ENCODE measurements at places on chromosomes 2 and 18.

- DNase-seq, result no peak
Observed at GRCh38 chr2:152050341-152050740, 48.5 kb downstream of the CACNB4 start.

GRCh38 chr2:215796140-215796855, 217.1 kb downstream of the MREG start:
- no peak for DNase-seq

DNA sequence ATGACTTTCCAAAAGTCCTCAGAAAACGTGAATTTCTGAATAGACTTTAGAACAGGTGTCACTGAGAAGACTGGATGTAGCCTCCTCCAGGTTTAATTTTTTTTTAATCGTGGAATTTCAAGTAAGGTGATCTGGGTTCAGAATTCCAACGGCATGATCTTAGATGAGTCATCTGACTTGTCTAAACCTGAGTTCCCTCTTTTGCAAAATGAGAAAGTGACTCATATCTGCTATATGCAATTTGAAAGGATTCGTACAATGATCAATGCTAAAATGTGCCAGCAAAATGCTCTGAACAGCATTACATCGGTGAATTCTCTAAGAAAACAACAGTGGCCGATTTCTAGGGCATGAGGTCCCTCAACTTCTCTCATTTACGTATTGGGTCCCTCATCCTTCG, 69.1 kb upstream of the ZNF516 start:
- no peak for DNase-seq

- DNase-seq, result no peak
Observed at GRCh38 chr2:169260246-169260645, 102.1 kb downstream of the LRP2 start.

GRCh38 chr2:119195887-119196286, 27.7 kb upstream of the STEAP3 start:
- no peak for DNase-seq

DNA sequence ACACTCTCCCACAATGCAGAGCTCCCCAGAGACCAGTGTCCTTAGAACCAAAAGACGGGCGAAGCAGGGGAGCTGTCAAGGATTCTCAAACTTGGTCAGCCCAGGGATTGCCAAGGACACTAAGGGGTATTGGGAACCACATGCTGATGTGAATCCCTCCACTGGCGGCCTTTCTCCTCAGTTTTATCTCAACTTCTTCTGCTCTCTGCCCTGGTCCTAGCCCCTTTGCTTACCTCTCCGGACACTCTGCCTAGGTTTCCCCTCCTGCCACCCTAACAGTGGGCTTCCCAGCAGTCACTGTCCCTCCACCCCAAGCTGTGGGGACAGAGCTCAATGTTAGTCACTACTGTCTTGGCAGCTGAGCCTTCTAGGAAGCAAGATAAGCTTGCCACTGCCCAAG, 61.1 kb downstream of the POLR1A start:
- no peak for DNase-seq

DNA sequence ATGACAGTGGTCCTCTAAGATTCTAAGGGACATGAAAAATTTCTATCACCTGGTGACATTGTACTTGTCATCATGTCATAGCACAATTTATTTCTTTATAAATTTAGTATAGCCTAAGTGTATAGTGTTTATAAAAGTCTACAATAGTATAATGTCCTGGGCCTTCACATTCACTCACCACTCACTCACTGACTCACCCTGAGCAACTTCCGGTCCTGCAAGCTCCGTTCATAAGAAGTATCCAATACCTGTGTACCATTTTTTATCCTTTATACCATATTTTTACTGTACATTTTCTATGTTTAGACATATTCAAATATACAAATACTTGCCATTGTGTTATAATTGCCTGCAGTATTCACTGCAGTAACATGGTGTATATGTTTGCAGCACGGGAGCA, 72.8 kb upstream of the DSEL start:
- no peak for DNase-seq

GRCh38 chr2:106859498-106859897, 26.5 kb downstream of the ST6GAL2 start:
- no peak for DNase-seq

GRCh38 chr2:191109888-191110287, 40.9 kb downstream of the STAT4 start:
- DNase-seq, result no peak

DNA sequence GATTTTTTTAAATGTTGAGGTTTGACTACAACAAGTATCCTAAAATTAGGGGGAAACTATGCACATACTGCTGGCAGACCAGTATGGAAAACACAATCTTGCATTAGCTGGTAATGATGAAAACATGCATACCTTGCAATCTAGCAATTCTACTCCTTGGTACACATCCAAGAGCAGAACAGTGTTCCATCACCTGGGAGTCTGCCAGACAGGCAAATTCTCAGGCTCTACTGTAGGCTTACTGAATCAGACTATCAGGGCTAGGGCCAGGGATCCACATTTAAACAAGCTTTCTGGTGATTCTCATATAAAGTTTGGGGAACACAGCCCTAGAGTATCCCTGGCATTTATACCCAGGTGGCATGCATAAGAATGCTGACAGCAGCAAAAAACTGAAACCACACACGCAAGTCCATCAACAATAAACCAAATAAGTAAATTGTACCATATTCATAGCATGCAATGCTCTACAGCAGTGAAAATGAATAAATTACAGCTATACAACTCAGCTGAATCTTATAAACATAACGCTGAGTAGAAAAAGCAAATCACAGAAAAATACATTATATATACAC, 13.6 kb downstream of the CDH2 start:
- DNase-seq, result peak; percentile 37

DNA sequence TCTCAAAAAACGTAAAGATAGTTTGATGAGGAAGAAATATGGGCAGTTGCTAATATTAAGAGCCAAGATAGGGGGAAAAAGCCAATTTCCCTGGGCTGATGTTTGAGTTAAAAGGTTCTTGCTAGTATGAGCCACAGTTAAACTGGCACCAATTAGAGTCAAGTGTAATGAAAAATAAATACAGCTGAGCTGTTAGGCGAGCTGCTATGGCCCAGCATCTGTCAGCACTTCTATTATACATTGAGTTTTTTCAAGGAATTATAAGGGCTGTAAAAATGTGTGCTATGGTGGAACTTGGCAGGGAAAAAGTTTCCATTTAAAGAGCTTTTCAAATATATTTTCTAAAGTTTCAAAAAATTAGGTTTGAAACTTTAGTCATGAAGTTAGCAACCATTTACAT, 279.6 kb downstream of the CYRIA start:
- DNase-seq, result no peak

GRCh38 chr2:21261591-21261990, 137.8 kb downstream of the TDRD15 start:
- DNase-seq, result no peak

- DNase-seq, result no peak
Observed at GRCh38 chr2:16645775-16646559, 19.7 kb downstream of the CYRIA start.

- no peak for DNase-seq
Observed at GRCh38 chr2:162524192-162524591, 180.3 kb downstream of the GCA start.

DNA sequence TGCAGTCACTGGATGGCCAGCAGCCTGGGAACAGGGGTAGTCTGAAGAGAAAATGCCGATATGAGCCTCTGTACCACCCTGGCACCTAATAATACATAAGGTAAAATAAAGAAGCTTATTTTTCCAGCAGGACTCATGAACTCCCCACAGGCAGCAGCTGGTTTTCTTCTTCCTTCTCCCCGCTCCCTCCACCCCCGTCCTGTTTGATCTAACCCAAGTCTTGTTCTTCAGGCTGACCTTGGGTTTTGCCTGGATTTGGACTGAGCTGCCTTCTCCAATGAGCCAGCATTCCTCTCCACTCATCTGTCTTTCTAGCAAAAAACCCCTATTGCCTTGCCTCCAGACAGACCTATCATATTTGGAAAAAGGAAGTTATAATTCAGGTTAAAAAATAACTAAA, 111.8 kb downstream of the CELF4 start:
- DNase-seq, result no peak

DNA sequence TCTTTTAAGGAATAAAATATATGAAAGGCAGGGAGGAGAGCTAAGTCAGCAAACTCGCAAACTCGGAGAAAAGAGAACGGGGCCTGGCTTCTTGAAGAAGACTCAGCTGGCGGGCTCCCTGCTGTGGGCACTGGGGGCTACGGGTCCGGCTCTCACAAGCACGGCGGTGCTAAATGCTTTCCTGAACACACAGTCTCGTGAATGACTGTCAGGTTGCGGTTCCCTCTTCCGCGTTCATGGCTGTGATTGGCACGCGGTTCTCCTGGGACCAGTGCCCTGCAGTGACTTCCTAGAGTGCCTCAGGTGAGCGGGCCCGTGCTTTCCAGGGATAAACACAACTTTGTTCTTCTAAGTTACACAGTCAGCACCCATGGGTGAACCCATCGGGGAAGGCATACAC, 208.4 kb downstream of the HDAC4 start:
- peak; percentile 3 for DNase-seq

- no peak for DNase-seq
Observed at GRCh38 chr2:160726046-160726445, 232.4 kb upstream of the RBMS1 start.

DNA sequence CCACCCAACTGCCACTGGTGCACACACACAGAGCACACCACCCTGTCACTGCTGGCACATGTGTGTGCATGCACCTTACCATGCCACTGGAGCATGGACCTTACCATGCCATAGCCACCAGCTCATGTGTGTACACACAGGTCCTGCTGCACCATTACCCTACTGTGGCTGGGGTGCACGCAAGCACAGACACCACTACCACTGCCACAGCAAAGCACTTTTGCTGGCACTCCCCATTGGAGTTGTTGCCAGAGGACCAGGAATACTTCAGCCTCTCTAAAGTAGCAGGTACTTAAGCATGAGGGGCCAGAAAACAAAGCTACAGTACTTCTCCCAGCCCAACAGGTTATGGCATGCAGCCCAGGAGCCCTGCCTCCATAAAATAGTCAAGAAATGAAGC, 404.8 kb downstream of the MBD2 start:
- DNase-seq, result no peak

GRCh38 chr2:240191001-240191400, 50.5 kb upstream of the OTOS start:
- no peak for DNase-seq

GRCh38 chr2:134197445-134197844, 56.4 kb upstream of the MGAT5 start:
- no peak for DNase-seq

GRCh38 chr18:73514449-73514848, 633.2 kb downstream of the FBXO15 start:
- DNase-seq, result no peak

DNA sequence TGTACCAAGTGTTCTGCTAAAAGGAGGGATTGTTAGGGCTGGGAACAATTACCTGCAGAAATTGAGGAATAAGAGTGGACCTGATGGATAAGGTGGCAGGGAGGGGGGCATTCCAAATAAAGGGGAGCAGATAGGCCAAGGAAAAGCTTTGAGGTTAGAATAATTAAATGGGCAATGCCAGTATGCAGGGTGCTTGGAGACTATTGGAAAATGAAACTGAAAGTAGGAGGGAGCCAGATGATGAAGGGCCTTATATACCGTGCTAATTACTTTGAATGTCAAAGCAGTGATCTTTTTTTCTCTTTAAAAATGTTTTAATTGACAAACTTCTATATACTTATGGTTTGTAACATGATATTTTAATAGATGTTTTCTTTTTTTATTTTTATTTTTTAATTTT, 42.9 kb downstream of the MMADHC start:
- DNase-seq, result no peak

GRCh38 chr2:140063356-140063755, 1283.2 kb upstream of the NXPH2 start:
- no peak for DNase-seq

DNA sequence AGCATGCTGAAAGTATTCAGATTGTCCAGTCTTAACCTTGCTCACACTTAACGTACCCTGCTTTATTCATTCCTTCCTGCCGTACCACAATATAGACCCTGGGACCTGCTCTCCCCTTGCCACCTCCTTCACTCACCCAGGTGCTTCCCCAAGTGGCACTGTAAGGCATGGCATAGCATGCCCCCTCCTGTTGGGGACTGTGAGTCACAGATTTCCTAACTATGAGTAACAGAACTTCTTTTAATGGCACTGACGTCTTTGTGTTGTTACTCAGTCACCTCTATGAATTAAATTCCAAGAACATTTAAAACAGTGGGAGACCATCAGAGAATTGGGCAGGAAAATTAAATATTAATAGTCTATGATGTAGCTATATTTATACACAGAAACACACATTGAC, 117.2 kb downstream of the CTNNA2 start:
- DNase-seq, result no peak

DNA sequence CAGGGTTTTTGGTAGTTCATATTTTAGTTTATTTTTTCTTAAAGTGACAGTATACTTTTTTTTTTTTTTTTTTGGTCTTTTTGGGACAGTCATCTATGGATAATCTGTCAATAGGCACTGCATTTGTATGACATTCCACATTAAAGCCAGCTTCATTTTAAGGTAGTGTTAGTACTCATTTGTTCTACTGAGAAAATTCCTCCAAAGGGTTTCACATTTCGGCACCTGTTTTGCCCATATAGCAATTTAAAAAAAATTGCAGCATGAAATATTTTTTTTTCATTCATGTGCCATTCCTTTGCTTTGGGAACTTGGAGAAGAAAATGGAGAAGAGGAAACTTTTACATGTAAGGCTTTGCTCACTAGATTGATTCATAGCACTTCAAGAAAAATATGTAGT, 276.3 kb upstream of the TCF4 start:
- no peak for DNase-seq

DNA sequence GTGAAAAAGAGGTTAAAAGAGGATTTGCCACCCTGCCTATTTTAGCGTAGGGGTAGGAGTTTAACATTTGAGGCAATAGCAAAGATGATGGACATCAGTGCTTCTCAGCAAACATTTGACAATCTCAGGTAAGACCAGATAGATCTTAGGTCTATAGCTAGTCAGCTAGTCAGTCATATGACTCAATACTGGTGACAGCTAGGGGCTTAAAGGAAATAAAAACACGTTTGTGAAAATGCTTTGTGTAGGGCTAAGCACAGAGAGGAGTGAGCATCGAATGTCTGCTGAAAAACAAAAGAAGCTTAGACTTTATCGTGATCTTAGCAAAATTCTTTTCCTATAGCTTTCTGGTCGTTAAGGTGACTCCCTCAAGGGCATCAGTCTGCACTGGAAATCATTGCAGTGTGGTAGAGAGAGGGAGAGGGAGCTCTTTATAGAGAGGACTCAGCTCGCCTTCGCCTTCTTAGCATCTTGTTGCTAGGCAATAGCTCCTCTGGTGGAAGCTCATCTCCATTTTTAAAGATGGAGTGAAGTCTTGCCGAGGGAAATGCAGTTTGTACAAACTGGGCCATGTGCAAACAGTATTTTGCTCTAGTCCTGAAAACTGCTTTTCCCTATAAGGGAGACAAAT, 62.8 kb upstream of the SLC38A11 start:
- no peak for DNase-seq

DNA sequence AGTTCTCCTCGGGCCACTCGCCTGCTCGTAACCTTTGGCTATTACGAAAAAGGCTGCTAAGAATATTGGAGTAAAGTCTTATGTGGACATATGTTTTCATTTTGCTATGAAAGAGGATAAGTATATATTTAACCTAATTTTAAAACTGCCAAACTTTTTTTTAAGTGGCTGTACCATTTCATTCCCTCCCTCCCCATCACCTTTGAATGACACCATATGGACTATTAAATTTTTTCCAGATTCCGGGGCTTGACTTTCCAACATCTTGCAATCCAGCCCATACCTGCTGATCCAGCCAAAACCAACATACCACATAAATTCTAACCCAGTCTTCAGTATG, 31.5 kb downstream of the REEP1 start:
- no peak for DNase-seq

Data from heart right ventricle (tissue), 16 donors.